HS-27A (cell line): ENCODE measurements at places on chromosomes 2 and 18.

DNA sequence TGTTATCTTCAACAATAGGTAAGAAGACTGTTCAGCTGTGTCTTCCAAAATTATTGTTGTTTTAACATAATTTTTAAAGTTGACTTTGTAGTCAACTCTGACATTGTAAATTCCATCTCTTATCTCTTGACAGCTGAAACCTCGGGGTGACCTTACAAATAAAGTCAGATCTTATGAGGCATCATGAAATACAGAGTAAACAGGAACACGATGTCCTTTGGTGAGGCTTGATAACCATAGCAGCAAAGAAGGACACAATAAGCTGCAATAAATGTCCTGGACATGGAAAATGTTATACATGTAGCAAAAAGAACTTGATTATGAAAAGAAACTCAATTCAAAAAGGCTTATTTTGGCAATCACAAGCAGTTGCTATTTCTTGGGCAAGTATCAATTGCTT, 618.9 kb upstream of the SLC39A10 start:
- DNase-seq, result no peak

GRCh38 chr18:58135701-58136331, 91.8 kb downstream of the NEDD4L start:
- peak; percentile 51 for DNase-seq

DNA sequence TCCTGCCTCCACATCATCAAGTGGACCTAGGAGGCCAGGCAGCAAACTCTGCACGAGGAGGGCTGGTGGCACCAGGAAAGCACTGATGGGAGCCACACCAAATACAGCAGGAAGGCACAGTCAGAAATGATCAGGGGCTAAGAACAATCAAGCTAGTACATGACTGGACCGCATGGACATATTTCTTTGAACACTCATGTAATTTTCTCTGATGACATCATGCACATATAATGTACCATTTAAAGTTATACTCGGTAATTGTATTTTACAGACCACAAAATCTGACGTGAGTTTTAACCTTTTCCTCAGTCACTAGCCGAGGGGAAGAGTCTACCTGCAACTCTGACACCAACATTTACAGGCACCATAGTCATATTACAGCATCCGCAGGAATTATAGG, 76.7 kb downstream of the XDH start:
- DNase-seq, result peak; percentile 68

DNA sequence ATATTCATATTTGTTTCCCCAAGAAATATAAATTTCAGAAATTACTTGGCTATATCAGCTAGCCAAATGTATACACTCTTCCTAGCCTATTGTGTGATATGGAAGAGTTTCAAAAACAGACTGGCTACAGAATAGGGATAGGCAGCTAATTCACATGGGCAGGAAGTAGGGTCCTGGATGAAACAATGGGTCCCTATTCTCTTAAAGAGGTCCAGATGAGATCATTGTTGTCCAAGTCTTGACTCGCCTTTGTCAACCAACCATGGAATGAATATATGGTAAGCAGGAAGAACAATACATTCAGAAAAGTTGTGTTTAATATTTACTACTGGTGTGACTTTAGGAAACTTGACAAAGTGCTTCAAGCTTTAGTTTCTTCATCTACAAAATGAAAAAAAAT, 319.9 kb downstream of the NBAS start:
- DNase-seq, result no peak

DNA sequence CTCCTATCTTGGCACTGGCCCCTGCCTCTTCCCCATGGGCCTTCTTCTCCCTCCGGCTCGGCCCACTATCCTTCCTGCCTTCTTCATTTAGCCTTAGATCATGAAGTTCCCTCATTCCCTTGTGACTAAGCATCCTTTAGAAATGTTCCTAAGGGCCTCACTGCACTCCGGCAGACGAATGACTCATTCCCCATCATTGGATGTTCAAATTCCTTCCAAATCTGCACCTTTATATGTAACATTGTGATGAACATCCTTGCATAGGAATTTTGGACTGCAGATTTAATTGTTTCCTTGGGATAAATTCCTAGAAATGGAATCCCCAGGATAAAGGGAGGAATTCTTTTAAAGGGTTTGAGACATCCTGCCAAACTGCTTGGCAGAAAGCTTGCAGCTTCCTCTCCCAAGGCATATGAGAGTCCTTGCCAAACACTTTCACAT, 19.0 kb downstream of the CRACDL start:
- DNase-seq, result peak; percentile 69

- peak; percentile 42 for DNase-seq
These were observed 42.5 kb downstream of the LRRC30 start for GRCh38 chr18:7273301-7273921.

DNA sequence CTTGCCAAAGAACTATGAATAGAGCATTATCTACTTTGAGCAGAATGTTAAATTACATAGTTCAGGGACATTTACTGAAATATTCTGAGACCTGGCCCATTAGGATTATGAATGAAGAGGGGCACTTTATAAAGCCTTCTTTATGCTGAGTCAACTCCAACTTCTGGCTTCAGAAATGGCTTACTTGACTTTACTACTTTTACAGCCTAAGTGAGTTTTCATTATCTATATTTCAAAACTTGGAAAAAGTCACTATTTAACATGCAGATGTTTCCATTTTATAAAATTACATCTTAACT, 37.7 kb downstream of the SESTD1 start:
- DNase-seq, result no peak
